ENCODE measurements at places on chromosomes 13 and 19.
A peak's percentile ranks its signal among the peaks of the same experiment; 100 is the strongest.

DNA sequence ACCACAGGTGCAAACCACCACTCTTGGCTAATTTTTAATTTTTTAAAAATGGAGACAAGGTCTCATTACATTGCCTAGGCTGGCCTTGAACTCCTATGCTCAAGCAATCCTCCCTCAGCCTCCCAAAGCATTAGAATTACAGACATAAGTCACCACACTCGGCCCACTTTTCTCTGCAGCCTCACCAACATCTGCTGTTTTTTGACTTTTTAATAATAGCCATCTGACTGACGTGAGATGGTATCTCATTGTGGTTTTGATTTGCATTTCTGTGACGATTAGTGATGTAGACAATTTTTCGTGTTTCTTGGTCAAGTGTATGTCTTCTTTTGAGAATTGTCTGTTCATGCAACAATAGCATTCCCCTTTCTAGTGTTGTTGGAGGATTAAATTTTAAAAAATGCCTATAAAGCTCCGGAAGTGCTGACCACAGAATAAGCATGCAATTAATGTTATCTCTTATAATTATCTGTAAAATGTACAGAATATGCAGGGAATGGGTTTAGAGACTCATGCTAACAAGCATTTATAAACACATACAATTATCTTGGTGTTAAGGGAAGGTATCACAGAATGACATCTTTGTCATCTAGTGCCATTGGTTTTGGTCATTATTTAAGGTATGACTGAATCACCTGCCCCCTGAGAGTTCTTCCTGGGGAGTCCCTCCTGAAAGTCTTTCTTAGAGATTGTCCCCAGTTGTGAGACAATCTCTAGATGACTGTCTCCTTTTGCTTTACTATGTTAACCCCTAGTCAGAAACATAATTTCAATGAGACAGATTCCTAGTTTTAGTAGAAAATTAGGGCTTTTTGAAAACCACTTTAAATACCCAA, 118.5 kb upstream of the SERTM1 start:
- DNase-seq, result no peak

DNA sequence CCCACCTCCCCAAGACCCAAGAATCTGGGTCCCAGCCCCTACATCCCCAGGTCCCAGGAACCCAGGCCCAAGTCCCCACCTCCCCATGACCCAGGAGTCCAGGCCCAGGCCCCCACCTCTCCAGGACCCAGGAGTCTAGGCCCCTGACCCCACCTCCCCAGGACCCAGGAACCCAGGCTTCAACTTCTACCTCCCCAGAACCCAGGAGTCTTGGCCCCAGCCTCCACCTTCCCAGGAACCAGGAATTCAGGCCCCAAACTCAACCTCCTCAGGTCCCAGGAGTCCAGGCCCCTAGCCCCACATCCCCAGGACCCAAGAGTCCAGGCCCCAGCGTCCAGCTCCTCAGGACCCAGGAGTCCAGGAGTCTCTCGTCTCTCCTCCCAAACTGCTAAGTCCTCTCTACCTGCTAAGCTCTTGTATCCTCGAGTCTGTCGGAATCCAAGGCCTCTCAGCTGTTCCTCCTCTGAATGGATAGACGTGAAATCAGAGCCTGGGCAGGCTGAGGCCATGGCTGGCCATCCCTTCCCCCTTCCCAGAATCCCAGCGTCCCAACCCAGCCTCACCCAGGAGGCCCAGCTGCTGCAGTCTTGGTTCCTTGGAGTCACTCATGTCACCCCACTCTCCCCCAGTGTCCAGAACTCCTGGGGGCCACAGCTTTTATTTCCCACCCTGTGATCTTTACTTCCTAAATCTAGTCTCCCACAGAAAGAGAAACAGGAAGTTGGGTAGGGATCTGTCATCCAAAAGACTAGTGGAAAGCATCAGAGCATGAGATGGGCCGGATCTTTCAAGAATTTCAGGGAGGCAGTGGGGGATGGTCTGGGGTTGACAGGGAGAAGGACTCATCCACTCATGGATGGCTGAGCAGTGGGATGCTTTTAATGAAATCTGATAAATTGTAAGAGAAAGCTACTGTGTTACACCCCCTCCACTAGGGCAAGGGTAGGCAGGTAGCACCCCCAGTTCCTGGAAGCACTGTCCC, at the start of gene CD209:
Gene CD209, minus strand, starts transcription at position 632 of the 982 bp plus-strand sequence. Its CDS starts 23 bp downstream, at position 609.
- no peak for DNase-seq

- no peak for DNase-seq
Observed at GRCh38 chr13:30222254-30222653, 85.1 kb downstream of the KATNAL1 start.

GRCh38 chr19:13117176-13117771, 734 bp upstream of the TRMT1 start:
- no peak for DNase-seq

- no peak for DNase-seq
Observed at GRCh38 chr19:54196536-54196935, 4.1 kb upstream of the RPS9 start.

DNA sequence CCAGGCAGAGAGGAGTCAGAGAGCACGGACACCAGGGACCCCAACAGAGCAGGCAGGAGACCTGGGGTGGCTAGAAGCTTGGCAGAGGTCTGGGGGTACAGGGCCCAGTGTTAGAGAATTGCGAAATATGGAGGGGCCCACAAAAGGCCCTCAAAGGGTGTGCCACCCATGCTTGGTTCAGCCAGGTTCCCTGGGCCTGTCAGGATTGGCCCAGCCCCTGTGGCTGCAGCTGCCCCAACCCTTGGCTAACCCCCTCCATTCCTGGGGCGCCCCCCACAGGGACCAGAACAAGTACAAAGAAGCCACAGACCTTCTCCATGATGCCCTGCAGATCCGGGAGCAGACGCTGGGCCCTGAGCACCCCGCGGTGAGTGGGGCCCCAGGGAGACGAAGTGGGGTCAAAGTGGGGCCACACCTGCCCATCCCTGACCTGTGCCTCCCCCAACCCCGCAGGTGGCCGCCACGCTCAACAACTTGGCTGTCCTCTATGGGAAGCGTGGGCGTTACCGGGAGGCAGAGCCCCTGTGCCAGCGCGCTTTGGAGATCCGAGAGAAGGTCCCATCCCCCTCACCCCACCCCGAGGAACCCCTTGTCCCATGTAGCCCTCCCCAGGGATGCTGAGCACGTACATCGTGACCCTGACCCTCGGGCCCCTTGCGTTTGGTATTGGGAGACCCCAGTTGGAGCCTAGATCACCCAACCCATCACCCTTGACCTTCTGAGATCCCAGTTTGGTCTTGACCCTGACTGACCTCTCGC, 8.0 kb downstream of the KLC3 start:
- DNase-seq, result no peak

DNA sequence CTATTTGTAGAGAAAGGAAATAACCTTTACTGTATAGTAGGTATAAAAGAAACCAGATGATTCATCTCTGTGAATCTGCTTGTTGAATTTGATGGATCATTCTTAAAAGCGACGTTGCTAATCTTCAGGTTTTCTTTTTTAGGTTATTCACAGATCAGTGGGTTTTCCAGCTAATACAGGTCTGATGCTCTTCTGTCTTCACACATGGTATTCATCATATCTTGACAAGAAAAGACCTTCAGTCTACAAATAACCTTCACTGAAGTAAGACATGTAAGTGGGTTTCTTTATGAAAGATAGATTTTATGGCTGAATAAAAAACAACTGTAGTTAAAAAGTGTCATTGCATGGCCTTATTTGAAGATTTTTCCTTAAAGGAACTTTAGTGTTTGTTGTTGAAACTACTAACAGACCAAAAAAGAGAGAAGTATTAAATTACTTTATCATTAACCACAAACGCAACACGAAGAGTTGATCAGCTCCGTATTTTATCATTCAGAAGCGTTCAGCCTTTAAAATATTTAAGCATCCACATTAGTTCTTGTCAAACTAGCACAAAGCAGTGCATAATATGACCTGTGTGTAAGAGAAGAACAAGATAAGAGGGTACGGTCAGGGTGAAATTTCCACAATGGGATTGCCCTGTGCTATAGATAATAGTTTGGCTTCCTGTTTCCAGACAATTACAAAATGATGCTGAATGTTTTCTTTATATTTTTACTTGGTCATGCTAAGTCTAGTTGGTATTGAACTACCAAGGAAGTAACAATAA, 299.5 kb downstream of the MZT1 start:
- DNase-seq, result no peak

GRCh38 chr19:45676851-45677263, 8.8 kb downstream of the GIPR start:
- peak; percentile 42 for DNase-seq

- no peak for DNase-seq
Observed at GRCh38 chr13:52830946-52831345, 17.5 kb downstream of the PCDH8 start.

- DNase-seq, result no peak
Observed at GRCh38 chr13:48908381-48909055, 67.2 kb upstream of the FNDC3A start.

- no peak for DNase-seq
Observed at GRCh38 chr19:50567052-50567841, 988 bp downstream of the LRRC4B start.

GRCh38 chr19:14333101-14333871, 48.0 kb upstream of the ADGRE5 start:
- DNase-seq, result no peak

DNA sequence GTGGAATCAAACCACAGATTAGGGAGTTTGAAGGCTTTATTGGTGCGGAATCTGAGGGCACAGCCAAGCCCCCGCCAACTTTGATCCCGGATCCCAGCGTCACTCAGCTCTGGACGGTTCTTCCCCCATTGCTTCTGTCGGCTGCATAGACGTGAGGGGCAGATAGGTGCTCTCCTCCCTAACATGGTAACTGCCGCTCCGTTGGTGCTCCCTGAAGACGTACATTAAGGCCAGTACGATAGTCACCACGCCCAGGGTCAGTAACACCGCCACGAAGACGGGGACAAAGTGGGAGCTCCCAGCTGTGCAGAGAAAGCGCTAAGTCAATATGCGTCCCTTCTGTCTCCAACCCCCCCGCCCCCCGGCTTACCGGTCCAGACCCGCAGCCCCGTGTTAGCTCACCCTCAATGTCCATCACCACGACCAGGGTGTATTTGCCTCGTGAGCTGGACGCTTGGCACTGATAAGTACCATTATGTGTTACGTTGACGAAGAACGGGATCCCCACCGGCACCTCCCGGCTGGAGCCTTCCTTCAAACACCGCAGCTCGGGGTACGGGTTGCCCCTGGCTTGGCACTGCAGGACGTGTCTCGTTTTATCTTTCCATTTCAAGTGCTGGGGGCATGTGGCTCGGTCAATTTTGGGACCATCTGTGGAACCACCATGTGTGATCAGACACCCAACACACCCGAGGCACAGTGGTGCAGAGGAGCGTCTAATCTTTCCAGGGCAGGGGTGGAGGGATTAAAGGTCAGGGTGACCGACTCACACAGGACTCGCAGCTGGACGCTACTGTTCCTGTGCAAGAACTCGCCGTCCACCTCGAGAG, 644 bp upstream of the RAVER1 start:
- DNase-seq, result no peak

DNA sequence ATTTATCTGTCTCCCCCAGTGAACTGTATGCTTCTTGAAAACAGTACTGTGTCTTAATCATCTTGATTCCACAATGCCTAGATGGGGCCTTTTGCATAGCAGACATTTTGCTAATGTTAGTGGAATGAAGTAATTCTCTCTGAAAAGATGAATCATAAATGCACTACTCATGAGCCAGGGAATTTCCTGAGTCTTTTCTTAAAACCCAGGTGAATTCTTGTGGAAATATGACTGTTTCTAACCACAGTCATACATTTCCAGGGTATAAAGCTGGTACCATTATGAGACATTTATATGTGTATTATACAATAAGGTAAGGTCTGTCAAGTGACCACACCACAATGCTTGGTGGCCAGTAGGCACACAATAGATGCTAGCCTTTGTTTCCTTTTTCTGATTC, 5.5 kb upstream of the KCTD4 start:
- DNase-seq, result no peak

- no peak for DNase-seq
Observed at GRCh38 chr13:37905736-37906135, 36.2 kb upstream of the TRPC4 start.

GRCh38 chr13:110593430-110594130, 21.8 kb upstream of the NAXD start:
- no peak for DNase-seq

DNA sequence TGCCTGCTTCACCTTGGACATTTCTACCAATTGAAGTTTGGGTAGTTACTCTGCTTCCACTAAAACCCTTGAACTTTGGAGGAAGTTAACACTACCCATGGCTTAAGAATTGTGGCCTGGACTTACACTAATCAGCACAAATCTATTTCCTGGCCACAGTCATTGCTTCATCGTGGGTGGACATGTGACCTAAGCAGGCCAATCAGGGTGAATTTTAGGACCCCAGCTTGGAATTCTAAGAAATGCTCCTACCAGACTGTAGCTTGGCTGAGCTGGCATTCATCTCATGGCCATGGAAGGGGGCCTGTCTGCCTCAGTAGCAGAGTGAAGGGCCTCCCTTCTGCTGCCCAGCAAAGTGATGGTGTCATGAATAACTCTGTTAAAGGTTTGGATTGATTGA, 58.3 kb upstream of the SLC15A1 start:
- DNase-seq, result no peak

DNA sequence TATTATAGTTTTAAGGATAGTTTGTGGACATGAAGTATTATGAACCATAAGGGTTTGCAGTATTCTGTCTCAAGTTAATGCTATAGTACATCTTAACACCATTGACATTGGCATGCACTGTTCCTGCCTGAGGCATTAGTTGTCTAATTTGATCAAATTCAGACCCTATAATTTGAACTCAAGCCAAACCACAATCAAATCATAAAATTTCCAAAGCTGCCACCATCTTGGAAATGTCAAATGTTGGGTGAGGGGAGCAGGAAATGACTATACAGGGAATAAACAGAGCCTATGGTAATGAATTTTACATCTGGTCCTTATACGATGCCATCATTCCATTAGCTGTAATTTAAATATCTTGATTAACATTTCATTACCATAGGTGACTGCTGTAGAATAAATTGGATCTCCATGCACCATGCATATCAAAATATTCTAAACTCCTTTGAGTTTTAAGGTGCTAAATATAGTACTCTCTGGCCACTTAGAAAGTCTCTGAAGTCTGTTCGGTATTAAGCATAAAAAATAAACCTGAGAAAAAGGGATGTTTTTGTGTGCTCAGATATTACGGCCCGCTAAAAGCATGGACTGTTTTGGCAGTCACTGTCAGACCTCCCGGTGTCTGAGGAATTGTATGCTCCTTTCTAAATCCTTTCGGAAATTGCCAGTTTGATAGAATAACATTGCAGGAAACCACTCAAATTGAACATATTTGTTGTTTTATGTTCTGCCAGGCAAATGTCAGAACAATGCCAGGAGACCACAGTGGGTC, 257.7 kb downstream of the SPRY2 start:
- no peak for DNase-seq

DNA sequence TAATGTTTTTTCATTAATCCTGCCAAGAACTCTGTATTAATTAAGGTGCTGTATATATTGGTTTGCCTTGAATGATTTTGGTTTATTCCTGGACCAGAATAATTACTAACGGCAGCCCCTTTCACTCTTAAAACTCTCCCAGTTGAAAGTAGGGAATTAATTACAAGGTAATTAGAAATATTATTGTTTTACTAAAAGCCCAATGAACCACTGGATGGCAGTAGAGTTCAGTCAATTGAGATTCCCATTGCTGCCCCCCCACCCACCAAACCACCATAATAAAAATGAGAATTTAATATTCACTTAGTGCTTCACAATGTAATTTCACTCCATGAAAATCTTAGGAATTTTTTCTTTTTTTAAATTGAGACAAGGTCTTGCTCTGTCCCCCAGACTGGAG, 13.7 kb downstream of the WBP4 start:
- DNase-seq, result no peak
